ENCODE measurements at places on chromosomes 12 and 14.

- no peak for DNase-seq
Measured at GRCh38 chr12:19988948-19989347, 379.4 kb upstream of the PDE3A start.

- DNase-seq: no peak
Measured at GRCh38 chr12:49748306-49748705, 6.9 kb downstream of the TMBIM6 start.

- no peak for DNase-seq
Measured at GRCh38 chr12:75103822-75104221, 105.8 kb downstream of the KCNC2 start.

GRCh38 chr12:53676656-53677015, 753 bp upstream of the ATP5MC2 start:
- DNase-seq: no peak

GRCh38 chr14:29937116-29937515, 9.5 kb upstream of the PRKD1 start:
- DNase-seq: no peak

GRCh38 chr12:6115389-6115788, 9.1 kb downstream of the VWF start:
- DNase-seq: no peak

DNA sequence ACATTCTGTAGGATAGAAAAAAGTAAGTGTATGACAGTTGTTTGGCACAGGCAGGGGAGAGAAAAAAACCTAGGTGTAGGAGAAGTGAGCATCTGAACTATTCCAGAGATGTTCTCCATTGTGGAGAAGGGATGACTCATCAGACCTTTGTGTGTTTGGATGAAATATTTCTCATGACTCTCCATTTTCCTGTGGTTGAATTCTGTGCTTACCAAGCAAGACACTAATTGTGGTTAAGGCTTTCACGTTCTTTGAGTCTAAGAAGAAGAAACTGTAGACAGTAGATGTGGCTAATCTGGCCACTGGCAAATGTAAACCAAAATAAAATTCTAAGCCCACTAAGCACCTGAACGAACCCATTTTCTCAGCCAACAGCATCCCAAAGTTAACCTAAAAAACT, 107.9 kb upstream of the GZMB start:
- no peak for DNase-seq

DNA sequence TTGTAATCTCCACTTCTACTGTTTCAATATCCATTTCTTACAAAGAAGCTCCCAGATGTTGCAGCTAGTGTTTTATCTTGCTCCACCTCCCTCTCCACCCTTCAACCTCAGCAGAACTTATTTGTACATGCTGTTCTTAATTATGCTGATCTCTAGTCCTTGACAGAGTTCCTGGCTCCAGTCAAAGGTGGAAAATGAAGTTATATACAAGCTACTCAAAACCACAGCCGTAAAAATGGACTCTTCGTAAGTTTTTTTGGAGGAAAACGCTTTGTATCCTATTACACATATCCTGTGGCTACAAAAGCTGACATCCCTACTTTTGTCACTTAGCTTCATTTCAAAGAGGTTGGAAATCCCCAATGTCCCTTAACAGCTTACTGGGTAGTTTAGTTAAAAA, 1.3 kb downstream of the CLEC1A start:
- DNase-seq: no peak

DNA sequence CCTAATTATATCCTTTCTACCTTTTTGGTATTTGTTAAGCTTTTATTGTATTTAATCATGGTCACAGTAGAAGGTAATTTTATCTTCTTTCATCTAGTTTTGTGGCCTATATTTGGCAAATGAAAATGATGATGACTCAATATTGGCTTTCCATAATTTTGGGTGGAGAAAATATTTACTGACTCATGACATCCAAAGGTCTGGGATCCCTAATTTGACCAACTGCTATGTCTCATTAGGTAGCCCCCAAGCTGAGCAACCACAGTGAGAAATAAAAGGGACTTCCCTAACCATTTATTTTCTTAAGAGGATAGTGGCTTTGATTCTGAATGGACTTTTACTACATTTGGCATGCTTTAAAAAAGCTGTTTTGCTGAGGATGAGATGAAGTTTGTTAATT, 289.5 kb downstream of the RMST start:
- DNase-seq: no peak

DNA sequence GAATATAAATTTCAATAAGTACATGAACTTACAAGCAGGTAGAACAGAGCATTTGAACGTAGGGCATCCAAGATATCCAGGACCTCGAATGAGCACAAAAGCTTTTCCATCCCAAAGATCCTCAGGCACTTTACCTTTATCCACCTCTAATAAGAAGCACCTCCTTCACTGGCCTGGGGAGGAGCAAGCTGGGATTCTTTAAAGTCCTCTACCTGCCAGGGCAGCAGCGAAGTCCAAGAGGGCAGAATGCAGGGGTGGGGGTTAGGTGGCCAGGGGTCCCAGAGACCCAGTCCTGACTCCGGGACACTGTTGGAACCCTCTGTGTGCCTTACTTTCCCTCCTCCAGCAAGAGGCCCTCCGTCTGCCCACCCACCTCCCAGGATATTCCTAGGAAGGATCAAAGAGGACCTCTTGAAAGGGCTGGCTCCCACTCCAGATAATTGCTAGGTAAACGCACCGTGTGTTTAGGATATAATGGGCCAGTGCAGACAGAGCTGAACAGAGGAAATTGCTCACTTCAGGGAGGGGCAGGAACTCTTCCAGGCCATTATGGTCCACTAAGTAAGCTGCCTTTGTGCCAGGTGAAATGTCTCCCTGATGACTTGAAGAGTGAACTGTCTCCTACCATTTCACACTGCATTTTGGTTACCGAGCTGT, 68.1 kb downstream of the TTC9 start:
- DNase-seq: no peak

GRCh38 chr12:25796523-25797000, 161.9 kb upstream of the RASSF8 start:
- no peak for DNase-seq

- peak; percentile 68 for DNase-seq
Measured at GRCh38 chr12:94973221-94973620, 30.3 kb downstream of the NDUFA12 start.

GRCh38 chr14:105357626-105358025, 40.7 kb upstream of the TEX22 start:
- no peak for DNase-seq

GRCh38 chr12:51592034-51592705, 1.1 kb downstream of the SCN8A start:
- peak; percentile 64 for DNase-seq
